ENCODE measurements at places on chromosomes 6 and 20. TPM values are rescaled to one million over a fixed set of nuclear protein-coding genes. Genes with fewer than 3 reads are reported as not detected.

Gene KCNQ5
- polyA plus RNA-seq: 0.25 TPM

Gene PHACTR2
- polyA plus RNA-seq: 10.7 TPM

Gene ITCH
- 9.7 TPM for polyA plus RNA-seq

Gene VARS1
- polyA plus RNA-seq: 14.8 TPM

Gene LY86
- polyA plus RNA-seq: 1.7 TPM

Gene NDUFAF5
- polyA plus RNA-seq: 55.7 TPM

Gene PACSIN1
- 14.0 TPM for polyA plus RNA-seq

Gene TMEM30A
- polyA plus RNA-seq: 34.6 TPM

Gene PBOV1
- polyA plus RNA-seq: not detected

All from right cardiac atrium (tissue), 5 donors.